ENCODE measurements at places on chromosomes 12 and 14.
A peak's percentile ranks its signal among the peaks of the same experiment; 100 is the strongest.

DNA sequence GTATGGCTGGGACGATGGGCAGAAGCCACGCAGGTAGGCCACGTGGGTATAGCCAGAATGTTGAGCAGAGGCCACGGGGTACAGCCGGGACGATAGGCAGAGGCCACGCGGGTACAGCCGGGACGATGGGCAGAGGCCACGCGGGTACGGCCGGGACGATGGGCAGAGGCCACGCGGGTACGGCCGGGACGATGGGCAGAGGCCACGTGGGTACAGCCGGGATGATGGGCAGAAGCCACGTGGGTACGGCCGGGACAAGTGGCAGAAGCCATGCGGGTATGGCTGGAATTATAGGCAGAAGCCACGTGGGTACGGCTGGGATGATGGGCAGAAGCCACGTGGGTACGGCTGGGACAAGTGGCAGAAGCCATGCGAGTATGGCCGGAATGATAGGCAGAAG, 195.0 kb downstream of the TTC7B start:
- DNase-seq, result no peak

DNA sequence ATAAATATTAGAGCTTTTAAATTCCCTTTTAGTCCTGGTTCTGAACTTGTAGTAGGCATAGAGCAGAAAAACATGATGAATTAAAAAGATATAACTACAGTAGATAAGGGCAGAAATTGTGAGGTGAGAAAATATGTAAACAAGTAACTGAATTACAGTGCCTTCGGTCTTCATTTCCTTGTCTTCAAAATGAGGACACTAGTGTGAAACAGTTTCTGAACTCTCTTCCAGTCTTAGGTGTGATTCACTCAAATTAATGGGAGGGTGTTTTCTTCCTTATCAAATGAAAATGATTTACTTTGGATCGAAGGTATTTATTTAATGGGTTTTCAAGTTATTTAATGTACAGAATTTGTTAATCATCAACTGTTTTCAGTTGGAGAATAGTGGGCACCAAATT, 1.5 kb downstream of the FGD4 start:
- DNase-seq, result no peak

GRCh38 chr12:45289245-45290215, 73.6 kb downstream of the ANO6 start:
- no peak for DNase-seq

DNA sequence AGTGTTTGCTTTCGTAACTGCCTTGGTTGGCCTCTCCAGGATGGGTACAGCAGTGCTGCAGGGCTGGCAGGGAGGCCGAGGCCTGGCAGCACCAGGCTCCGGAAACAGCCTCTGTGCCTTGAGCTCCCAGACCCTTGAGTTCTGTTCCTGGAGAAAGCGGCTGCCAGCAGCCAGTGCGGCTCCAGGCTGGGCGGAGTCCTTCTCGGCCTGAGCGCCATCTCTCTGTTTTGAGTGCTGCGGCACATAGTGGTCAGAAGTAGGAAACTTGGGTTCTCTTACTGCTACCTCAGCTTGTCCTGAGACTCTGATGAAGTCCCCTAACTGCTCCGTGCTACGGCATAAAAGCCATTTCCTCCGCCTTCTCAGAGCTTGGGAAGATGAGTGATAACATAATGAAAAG, 65.9 kb downstream of the KCNA1 start:
- DNase-seq, result no peak

- DNase-seq, result no peak
These were observed 113.1 kb downstream of the ITPR2 start for GRCh38 chr12:26719852-26720251.

DNA sequence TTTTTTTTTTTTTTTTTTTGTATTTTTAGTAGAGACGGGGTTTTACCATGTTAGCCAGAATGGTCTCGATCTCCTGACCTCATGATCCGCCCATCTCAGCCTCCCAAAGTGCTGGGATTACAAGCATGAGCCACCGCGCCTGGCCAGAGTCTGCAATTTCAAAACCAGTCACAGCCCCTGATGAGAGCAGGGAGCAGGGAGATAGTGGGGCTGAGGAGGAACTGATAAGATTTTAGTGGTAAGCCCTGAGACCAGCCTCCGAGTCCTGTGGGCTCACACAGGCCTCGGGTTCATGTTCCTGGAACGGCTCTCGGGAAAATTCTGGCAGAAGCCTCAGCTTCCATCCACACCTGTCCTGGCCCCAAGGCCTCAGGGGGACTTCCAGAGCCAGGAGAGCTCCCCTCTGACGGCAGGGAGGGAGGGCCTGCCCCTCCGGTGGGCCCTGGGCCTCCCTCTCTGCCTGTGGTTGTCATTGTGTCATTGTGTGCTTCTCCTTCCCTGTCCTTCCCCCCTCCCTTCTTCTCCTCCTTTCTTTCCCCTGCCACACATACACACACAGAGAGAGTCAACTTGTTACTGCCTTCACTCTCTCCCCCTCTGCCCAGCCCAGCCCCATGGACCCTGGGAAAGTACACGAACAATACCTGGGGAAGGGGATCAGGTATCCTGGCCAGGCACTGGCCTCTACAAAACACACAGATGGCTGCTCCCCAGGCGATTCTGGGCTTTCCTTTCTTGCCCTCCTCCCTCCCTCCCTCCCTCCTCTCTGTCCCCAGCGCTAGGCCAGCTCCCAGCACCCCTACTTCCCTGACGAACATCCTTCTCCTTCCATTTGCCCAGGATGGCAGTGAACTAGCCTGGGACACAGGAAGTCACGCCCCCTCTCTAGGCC, 294.1 kb downstream of the DPF3 start:
- no peak for DNase-seq

DNA sequence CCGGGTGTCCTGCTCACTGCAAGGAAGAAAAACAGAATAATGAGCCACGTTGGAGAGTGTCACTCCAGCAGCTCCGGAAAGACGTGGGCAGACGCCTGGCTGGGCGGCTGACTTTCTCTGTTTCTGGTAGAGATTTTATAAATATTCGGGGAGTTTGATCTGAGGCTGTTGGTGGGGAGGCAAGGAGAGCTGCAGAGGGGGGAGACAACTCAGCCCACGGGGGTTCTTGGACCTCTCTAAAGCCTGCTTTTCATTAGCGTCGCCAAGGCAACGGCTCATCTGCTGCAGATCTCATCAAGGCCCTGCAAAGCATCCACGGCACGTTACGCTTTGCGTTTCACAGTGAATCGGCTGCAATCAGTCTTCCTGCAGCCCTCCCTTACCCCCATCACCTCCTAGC, 207.2 kb downstream of the ZFP36L1 start:
- no peak for DNase-seq

DNA sequence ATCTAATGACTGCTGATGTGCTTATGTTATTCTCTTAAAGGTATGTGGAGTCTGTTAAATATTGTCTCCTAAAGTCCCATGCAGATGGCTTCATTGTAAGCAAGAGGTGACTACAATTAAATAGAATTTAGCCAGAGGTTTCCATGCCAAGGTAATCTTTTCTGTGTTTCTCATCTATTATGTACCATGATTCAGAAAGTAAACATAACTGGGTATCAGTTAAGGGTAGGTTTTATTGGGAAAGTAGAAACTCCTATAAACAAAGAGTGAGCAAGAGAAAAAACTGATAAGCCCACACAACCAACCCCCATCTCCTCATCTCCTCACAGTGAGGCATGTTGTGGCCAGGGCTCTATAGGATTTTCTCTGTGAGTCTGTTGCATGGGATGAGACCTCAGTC, 611.7 kb downstream of the SNAPC1 start:
- DNase-seq, result no peak

- DNase-seq, result no peak
These were observed 188.2 kb downstream of the FUT8 start for GRCh38 chr14:65600742-65601141.

- no peak for DNase-seq
These were observed 113.1 kb upstream of the OVCH1 start for GRCh38 chr12:29610473-29611170.

- DNase-seq, result no peak
These were observed 129.9 kb upstream of the PRMT8 start for GRCh38 chr12:3361146-3361545.

GRCh38 chr12:92908108-92908507, 21.0 kb downstream of the EEA1 start:
- no peak for DNase-seq

DNA sequence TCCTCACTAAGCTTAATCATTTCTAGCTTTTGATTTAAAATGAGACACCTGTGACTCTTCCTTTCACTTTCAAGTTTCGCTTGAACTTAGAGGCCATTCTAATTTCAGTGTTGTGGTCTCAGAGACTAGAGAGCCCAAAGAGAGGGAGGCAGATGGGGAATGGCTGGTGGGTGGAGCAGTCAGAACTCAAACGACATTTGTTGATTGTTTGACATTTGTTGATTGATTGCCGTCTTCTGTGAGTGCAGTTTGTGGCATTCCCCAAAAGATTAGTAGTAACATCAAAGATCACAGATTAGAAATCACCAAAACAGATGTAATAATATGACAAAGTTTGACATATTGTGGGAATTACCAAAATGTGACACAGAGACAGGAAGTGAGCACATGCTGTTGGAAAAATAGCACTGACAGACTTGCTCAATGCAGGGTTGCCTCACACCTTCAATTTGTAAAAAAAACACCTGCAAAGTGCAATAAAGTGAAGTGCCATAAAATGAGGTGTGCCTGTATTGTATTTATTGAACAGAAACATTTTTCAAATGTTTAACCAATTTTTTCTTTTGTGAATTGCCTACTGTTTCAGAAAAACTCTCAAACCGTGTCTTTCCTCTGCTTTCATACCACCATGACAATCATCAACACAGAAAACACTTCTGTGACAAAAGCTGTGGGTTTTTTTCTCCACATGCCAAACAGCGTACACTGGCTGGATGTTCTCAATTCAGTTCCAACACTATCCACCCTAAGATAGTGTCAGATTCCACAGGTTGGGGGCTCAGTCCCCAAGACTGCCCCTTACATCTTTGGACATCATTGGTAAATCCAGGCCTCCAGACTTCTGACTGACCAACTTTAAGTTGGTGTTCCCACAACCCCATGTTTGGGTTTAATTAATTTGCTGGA, 376.3 kb upstream of the RGS6 start:
- DNase-seq, result peak; percentile 18

DNA sequence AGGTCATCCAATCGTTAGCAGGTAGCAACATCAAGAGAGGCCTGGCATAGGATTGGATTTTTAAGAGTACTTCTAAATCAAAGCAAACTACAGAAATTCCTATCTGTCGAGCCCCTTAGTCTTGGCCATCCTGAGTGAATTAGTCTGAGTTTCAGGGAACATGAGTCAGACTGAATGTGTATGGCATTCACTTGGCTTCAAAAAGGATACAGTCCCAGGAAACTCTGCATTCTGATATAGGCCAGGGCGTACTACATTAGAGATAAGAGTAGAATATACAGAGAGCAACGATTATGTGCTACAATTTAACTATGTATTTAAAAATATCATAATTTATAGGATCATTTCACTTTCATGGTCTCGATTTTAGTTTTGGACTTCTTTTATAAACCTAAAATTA, 242.2 kb downstream of the SOX5 start:
- DNase-seq, result no peak

- DNase-seq, result no peak
These were observed 136.1 kb downstream of the GCH1 start for GRCh38 chr14:54766276-54767138.

DNA sequence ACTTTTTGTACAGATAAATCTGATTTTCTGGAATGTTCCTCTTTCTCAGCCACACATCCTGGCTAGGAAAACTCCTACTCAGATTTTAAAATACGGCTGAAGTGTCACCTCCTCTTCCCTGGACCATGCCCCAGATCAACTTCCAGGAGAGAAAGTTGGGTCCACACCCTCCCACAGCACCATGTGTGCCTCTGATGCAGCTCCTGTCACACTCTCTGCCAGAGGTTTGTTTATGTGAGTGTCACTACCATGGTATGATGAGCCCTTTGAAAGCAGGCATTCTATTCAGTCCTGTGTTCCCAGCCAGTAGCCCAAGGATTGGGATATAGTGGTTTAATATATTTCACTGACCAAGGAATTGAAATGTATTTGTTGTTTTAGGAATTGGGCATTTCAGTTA, 287.2 kb upstream of the ATP2B1 start:
- DNase-seq, result no peak

GRCh38 chr14:59360923-59361794, 104.0 kb downstream of the GPR135 start:
- no peak for DNase-seq

- DNase-seq, result no peak
These were observed 6.1 kb downstream of the HNF1A start for GRCh38 chr12:120984351-120984898.

GRCh38 chr12:89690925-89691324, 17.7 kb downstream of the ATP2B1 start:
- no peak for DNase-seq

GRCh38 chr12:25767606-25768005, 190.9 kb upstream of the RASSF8 start:
- no peak for DNase-seq

GRCh38 chr14:54864526-54864925, 38.1 kb downstream of the GCH1 start:
- no peak for DNase-seq

DNA sequence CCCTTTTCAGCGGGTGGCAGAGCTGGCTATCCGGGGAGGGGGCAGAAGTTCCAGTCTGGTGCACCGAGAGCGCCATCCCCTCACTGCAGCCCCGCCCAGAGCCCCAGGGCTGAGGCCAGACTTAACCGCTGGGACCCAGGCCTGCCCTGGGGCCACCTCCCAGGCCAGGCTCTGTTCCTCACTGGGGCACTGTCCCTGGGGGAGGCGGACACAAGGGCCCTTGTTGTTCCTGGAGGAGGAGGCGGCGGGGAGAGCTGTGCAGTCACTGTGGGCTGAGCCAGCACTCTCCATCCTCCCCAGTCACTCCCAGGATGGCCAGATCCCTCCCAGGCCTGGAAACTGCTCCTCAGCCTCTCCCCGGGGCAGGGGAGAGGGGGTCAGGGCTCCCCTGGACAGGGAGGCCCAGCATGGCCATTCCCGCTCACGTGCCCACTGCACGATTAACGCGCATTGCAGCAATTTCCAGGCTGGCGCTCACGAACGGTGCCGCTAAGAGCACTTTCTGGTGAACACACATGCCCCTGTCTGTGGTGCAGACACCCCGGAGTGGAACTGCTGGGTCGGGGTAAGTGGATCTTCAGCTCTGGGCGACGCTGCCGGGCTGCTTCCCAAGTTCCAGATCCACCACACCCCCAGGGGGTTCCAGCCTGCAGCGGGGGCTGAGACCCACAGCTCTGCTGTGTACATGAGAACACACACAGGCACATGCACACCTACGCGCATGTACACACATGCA, 89.8 kb upstream of the SFSWAP start:
- DNase-seq, result no peak

DNA sequence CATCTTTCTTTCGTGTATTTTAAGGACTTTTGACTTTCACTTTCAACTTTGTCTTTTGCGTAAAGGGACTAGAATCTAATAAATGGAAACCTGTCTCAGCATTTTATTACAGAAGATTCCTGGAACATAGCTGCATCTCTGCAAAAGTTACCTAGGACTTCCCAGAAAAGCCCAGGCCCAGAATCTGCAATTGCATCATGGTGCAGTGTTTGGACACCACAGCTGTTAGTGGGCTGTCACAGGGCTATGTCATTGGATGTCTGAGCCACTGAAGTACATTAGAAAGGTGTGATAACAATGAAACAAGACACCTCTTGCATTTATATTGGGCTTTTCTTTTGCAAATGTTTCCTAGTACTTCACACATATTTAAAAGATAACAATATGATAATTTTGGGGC, 199.9 kb upstream of the IGF1 start:
- no peak for DNase-seq

- DNase-seq, result no peak
These were observed 62.6 kb downstream of the DCAF5 start for GRCh38 chr14:69090187-69090789.

- DNase-seq, result no peak
These were observed 128.6 kb downstream of the ACSS3 start for GRCh38 chr12:81206429-81206828.
